OCI-LY7 (cell line): ENCODE measurements at places on chromosomes 4 and X. TPM values are rescaled to one million over a fixed set of nuclear protein-coding genes. Genes with fewer than 3 reads are reported as not detected.

DNA sequence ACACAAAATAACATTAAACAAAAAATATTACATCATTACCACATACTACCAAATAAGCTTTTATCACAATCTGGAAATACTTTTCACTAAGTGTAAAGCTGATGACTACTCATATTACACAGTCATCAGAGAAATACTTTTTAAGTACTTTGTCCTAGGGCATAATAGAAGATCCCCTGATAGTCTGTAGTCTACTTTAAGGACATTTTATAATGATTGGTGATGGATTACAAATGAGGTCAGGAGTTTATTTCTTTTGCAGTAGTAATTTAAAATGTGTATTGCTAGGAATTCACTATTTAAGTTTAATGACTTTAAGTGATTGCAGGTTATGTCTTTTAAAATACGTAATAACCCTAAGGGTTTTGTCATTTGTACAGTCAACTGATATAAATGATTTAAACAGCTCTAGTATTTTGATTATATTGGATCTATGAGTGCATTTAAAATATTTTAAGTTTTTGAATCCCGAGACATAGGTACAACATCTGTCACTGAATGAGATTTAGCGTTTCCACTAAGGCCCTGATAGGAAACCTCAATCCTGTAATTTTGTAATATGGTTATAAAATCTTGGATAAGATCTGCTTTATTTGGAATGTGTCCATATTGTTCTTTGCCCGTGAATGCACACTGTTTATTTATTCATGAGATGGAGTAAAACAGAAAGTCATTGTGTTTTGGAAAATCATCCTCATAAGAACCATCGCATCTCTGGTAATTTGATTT lies 189.5 kb downstream of the ARAP2 start:
- no peak for DNase-seq

- DNase-seq = no peak
These were observed 13.6 kb downstream of the JADE1 start for GRCh38 chr4:128823025-128823661.

DNA sequence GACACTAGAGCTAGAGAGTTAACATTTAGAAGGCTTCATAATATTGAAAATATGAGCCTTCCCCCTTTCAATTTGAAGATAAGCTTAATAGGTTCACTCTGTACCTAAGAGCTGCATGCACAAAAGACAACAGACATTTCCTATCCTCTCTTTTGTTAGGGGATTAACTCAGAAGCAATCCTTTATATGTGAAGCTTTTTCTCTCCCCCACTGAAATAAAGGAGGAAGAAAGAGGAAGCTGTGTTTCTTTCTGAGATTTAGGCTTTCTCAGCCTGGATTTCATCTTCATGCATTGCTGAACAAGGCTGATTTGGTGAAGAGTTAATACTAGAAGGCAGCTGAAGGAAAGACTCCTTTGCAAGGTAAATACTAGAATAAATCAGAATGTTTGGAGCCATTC lies 21.0 kb upstream of the CABS1 start:
- DNase-seq = no peak

- DNase-seq = no peak
These were observed 413.6 kb downstream of the TRIML1 start for GRCh38 chr4:188552741-188553275.

GRCh38 chr4:170978990-170979389 lies 834.2 kb upstream of the GALNTL6 start:
- DNase-seq = no peak

- DNase-seq = peak; percentile 92
These were observed at the start of gene PAQR3 for GRCh38 chr4:78938868-78939666. Gene PAQR3 (minus strand): TSS chr4:78939438. CDS start chr4:78939224, 214 bp downstream.

DNA sequence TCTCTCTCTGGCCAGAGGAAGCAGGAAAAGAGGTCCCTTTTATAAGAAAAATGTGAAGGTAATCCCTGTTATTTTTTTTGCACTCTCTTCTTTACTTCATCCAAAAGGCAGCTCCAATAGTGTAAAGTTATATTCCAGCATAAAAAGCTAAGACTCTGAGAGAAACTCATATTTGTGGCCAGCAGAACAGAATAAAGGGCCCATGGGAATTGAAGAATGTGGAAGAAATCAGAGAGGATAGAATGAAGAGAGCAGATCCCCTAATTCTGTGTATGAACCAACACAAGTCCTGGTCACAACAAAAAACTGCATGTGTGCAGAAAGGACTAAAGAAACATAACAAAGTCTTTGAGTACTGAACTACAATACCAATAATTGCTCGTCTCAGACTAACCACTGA lies 22.3 kb downstream of the RPS6KA6 start:
- no peak for DNase-seq

DNA sequence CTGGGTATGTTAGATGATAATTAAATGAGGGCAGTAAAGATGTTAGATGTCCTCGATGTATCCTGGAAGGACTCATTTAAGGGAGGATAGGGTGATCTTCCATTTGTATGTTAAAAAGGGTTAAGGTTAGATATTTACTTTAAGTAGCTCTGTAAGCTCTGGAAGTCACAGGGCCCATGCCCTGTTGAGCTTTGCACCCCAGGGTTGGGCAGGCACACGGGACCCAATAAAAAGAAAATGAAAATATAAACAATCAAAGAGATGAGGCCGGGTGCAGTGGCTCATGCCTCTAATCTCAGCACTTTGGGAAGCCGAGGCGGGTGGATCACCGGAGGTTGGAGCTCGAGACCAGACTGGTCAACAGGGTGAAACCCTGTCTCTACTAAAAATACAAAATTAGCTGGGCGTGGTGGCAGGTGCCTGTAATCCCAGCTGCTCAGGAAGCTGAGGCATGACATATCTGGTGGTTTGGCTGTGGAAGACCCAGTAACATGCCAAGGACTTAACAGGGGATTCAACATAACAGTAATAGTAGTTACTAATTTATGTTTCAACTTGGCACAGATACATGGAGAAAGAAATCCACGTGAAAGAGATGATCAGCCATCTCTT lies 16.9 kb upstream of the PHEX start:
- no peak for DNase-seq

- no peak for DNase-seq
These were observed 48.2 kb upstream of the PPP2R3B start for GRCh38 chrX:434946-435345.

DNA sequence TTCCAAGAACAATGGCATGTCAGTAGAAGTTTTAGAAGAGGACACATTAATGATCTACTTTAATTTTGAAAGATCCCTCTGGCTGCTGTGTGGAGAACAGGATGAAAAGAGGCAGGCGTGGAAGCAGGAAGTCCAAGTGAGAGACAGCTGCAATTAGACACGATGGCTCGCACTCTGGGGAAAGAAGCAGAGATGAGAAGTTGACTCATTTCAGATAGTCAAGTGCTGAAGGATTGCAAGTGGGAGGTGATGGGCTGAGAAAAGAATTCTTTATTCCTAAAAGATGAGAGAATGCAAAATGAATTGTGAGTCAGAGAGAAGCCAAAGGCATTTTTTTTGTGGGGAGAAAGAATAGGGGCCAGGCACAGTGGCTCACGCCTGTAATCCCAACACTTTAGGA lies 16.5 kb downstream of the RXFP1 start:
- no peak for DNase-seq

DNA sequence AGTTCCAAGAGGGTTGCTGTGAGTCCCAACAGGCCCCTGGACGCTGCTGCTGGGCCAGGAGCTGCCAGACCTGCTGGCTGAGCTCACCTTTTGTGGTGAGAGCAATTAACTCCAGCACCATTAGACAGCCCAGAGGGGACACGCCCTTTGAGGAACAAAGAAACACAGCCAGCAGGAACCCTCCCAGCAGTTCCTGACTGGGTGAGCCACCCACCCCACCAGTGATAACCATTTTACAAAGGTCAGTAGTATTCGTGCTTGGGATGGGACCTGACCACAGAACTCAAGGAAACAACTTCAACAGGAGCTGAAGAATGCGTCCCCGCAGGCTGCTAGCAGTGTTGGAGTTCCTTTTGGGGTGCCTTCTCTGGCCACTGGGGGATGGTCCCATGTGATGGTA lies 38.8 kb upstream of the AFAP1 start:
- DNase-seq = no peak

DNA sequence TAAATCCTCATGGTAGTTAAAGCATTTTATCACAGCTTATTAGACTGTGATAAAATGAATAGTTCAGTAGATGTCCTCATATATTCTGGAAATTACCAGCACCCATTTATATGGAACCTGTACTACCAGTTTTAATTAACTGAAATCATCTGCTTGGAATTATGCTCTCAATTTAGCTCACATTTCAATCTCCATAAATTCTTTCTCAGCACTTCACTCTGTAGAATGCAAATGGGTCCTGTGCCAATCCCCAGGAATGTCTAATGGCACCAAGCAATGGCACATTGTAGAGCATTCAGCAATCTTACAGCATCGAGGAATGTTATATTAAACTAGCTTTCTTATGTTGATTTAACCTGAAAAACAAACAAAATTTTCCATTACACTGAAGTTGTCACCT lies 355.1 kb downstream of the PDHA2 start:
- DNase-seq = no peak

- no peak for DNase-seq
These were observed 22.1 kb downstream of the CPEB2 start for GRCh38 chr4:15024386-15024785.

Gene ADGRL3
- not detected in 2 replicates for total RNA-seq

Gene SSX4B
- not detected in 2 replicates for total RNA-seq

Gene SSX3
- not detected in 2 replicates for total RNA-seq

Gene ODAPH
- 0.40 TPM in 1 of 2 replicates, not detected in the other for total RNA-seq

Gene ANXA5
- total RNA-seq = 39.2 and 40.1 TPM in 2 replicates
